ENCODE measurements at places on chromosomes 11 and 22.

- DNase-seq = no peak
Observed at GRCh38 chr11:61082062-61082870, 20.0 kb upstream of the CD5 start.

DNA sequence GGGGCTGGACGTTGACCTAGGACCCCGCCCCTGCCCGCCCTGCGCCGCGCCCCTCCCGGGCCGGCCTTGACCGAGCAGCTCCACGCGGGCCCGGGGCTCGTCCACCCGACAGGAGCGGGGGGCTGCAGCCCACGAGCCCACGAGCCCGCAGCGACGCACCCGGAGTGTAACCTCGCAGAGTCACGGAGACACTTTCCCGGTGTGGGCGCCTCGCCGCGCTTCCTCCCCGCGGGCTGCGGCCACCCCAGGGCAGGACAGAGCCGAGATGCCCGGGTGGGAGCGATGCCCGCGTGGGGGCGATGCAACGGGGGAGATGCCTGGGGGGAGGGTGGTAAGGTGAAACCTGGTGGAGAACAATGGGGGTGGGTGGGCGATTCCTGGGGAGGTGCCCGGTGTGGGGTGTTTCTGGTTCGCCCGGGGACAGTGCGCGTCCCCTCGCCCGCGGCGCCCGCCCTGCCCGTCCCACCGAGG is 4.9 kb upstream of the ZBED4 start:
- no peak for DNase-seq

DNA sequence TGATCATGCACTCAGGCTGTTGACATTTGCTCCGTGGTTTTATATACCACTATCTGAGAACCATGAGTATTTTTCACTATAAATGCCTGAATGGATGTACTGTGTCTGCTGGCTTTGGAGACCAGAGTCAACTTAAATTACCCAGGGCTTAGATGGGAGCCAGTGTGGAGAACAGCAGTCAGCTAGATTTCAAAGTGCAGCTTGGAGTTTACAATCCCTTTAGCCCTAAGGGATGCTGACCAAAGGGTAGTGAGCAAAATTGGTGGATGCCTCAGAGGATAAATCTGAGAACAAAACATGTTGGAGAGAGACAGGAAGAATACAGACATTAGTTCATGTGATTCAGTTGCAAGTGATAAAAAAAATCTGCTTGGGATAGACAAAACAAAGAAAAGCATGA is 327.5 kb downstream of the C11orf87 start:
- DNase-seq = no peak

DNA sequence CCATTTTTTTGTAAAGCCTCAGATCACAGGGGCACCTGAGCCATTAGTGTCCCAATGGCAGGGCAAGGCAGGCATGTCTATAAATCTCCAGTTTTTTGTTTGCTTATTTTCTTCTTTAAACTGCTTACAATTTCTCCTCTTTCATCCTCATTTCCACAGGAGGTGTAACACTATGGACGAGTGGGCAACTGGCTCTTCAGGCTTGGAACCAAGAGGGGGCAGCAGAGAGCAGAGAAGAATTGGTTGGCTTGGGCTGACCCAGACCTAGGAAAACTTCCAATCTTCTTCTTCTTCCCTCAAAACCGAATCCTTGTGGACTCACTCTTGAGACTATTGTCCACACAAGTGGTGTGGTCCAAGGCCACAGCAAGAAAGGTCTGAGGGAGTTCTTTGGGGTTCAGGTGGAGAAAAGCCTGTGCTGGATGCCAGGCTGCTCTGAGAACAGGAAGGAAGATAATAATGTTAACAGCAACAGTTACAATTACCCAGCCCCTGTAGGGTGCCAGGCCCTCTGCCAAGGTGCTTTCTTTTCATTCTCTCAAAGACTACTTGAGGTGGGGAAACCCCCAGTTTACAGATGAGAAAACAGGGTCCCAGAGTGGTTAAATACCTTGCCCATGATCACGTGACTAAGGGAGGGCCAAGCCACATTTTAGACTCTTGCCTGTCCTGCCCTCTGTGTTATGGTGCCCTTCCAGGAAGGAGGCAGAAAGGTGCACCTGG is 70.7 kb upstream of the E2F8 start:
- DNase-seq = peak; percentile 11

DNA sequence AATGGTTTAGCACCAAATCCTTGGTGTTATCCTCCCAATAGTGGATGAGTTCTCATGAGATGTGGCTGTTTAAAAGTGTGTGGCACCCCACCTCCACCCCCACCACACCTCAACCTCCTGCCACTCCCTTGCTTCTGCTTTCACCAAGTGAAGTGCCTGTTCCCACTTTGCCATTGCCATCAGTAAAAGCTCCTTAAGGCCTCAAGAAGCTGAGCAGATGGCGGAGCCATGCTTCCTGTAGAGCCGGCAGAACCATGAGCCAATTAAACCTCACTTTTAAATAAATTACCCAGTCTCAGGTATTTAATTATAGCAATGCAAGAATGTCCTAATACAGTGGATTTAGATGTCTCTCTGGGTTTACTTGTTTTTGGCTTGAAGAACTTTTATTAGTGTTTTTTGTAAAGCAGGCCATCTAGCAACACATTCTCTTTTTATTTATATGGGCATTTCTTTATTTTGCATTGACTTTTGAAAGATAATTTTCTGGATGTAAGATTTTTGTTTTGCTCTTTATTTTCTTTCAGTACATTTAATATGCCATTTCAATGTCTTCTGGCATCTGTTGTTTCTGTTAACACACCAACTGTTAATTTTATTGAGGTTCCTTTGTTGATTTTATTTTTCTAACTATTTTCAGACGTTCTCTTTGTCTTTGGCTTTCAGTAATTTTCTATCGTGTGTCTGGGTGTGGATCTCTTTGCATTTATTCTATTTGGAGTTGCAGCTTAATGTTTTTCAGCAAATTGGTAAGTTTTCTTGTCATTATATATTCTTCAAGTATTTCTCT is 724.5 kb upstream of the CNTN5 start:
- DNase-seq = no peak

GRCh38 chr11:34427186-34427805 is 11.4 kb upstream of the CAT start:
- no peak for DNase-seq

GRCh38 chr11:65180877-65181568 is 705 bp upstream of the CAPN1 start:
- DNase-seq = no peak

DNA sequence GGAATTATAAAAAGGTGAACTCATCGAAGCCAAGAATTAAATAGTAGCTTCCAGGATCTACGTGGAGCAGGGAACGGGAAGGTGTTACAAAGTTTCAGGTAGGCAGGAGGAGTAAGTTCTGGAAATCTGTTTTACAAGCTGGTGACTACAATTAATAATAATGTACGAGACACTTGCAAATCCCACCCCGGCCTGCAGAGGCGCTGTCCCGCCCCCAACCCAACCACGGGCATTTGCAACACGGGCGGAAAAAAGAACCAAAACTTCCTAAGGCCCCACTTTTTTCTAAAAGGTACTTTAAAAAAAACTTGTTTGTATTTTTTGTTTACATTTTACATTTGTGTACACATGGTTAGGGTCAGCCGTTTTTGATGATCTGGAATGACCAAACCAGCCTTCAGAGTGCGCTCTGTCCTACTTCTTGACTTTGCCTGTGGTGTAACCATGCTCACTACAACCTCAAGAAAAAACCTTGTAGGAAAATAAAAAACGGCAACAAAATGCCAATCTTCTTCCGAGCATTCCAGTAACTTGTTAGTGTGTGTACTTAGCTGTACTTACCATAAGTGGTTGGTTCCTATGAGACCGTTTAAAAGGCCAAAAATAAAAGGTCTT is 449.6 kb upstream of the B3GAT1 start:
- DNase-seq = no peak

DNA sequence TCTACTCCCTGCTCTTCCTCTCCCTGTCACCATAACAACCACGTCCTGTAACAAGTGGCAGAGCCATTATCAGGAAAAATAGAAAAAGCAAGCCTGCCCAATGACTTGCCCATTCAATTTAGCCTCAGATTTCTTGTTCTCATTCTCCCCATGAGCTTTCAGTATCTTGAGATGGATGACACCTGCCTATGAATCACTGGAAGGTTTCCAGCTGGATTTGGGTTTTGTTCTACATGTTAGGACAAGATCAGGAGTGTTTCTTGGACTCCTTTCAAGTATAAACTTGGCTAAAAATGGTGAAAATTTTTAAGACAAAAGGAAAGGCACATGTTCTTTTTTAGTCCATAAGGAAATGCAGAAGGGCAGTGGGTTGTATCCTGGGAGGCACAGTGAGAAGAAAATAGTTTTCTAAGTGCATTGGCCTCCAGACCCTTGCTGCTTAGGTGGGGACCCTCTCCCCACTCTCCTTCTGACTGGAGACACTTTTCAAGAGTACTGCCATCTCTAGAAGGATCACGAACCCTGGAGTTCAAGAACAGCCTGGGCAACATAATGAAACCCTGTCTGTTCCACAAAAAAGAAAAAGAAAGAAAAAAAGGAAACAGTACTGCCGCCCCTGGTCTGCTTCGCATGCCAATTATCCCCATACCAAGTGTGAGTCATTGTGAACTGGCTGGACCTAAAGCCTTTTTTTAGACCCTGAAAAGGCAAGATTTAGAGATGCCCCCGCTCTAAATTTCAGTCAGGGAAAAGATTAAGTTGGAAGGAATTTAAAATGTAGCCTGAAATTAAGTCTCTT is 51.0 kb downstream of the MTNR1B start:
- no peak for DNase-seq

Measured in amygdala (tissue), 56 donors.